ENCODE measurements at places on chromosomes 2 and 18.

DNA sequence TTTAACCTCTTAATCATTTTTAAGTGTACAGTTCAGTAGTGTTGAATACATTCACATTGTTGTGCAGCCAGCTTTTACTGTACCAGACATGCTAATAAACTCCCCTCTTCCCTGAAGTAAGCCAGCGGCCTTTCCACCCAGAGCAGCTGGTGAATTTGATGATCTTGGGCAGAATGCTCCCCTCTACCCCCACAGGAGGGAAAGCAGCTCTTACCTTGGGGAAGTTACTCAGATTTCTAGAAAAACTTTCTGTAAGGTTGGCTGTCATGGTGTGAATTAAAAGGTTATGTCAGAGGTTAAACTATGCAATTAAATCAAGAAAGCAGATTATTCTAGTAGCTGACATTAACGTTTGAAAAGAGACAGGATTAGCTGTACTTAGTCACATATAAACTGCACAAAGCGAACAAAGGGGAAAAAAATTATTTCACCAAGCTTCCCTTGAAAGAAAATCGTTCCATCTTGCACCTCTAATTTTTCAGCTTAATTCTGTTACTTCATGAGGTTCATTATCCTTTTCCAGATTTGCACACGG lies 398.5 kb upstream of the NRP2 start:
- no peak for DNase-seq

GRCh38 chr2:64350996-64351395 lies 103.0 kb upstream of the LGALSL start:
- DNase-seq = no peak

DNA sequence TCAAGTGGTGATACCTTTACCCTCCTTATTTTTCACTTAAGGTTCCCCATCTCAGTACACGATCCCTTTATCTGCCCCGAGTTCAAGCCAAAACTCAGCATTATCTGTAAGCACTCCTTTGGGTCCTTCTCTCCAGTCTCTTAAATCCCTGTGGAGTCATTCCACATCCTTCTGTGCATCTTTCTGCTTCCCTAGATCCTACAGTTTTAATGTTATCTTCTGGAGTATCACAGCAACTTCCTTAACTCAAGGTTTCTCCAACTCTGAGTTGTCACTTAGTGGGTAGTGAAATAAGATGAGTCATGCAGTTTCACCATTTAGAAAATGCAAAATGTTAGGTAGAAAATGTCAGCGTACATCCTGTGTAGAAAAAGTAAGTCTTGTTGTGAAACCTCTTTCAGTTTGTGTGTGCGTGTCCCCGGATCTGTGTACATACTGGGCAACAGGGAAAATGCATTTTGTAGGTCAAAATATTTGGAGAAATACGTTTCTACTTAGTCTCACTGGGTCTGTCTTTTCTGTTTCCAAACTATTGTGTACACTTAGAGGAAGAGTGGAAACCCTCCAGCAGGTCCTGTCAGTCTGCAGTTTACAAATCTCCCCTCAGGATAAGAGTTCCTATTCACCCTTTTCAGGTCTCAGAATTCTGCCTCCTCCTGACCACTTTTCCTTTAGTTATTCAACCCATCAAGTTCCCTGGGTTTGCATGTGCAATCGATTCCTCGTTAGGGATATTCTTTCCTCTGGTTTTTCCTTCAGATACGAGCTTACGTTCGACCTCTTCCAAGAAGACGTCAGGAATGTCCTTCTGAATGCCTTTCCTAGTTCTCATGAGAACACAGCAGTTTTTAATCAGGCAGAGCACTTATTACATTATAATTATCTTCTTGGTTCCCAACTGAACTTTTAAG lies 154.8 kb downstream of the TGIF1 start:
- peak; percentile 93 for DNase-seq

- DNase-seq = no peak
Measured at GRCh38 chr2:40115348-40115747, 336.3 kb upstream of the THUMPD2 start.

DNA sequence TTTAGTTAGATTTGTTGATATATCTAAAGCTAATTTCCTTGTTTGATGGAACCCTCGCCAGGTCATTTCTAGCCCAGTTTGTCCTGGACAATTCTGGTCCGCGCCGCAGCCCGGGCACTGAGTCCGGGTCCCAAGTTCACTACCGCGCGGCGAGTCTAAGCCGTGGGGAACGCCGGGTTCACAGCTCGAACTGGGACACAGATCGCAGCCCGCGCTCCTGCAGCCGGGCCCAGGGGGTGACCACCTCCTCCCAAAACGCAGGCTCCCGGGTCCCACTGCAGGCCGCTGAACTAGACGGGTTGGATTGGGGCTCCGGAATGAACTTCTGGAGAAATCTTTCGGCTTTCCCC lies 681 bp downstream of the ACADL start:
- DNase-seq = no peak

DNA sequence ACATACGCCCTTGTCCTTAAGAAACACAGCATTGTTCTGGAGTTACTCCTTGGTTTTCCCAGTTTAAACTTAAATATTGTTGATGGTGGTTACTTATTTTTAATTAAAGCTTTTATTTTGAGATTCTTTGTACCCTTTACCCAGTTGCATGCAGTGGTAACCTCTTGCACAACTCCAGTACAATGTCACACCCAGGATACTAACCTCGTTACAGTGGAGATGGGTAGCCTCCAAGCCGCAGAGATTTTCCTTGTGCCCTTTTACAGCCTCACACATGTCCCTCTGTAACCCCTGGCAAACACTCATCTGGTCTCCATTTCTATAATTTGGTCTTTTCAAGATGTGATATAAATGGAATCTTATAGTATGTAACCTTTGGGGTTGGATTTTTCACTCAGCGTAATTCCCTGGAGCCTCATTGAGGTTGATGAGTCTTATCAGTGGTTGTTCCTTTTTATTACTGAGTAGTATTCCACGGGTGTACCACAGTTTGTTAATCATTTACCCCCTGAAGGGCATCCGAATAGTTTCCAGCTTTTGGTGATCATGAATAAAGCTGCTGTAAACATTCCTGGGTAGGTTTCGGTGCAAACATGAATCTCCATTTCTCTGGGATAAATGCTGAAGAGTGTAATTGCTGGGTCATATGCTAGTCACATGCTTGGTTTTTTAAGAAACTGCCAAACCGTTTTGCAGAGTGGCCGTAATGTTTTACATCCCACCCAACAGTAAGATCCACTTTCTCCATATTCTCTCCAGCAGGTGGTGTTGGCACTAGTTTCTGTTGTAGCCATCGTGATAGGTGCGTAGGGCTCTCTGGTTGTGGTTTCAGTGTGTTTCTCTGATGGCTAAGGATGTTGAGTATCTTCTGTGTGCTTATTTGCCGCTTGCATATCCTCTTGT lies 68.6 kb downstream of the DGKD start:
- no peak for DNase-seq

DNA sequence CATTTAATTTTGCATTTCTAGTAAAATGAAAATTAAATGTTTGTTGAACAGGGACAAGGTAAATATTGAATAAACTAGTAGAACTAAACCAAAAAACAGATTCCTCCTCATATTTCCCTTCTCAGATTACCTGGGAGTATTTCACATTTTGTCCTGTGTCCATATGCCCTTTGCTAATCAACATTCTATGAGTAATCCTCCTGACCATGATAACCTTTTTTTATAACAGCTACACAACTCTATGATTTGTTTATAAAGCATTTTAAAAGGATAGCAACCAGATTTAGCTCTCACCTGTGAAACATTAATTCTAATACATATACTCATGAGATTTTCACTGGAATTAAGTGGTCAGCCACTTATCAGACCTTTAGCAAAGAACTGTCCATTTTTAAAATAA lies 7.1 kb upstream of the DSG2 start:
- no peak for DNase-seq

- DNase-seq = no peak
Measured at GRCh38 chr2:33312355-33312754, 164.1 kb upstream of the RASGRP3 start.

DNA sequence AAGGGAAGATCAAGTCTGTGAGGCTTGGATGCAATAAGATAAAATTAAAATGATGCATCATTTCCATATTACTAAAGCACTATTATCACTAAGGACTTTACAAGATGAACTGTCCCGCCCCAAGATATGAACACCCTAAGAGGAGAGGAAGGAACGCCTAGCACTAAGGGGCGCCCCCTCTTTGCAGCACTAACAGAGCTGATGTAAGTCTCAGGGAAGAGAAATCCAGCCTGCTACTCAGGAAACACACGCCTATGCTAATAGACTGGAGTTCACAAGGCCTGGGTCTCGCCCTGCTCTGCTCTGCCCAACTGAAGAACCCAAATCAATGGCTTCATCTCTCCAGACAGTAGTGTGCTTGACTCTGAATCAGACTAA lies 6.1 kb downstream of the INO80C start:
- peak; percentile 25 for DNase-seq

- no peak for DNase-seq
Measured at GRCh38 chr2:157364257-157364974, 38.8 kb upstream of the ERMN start.

DNA sequence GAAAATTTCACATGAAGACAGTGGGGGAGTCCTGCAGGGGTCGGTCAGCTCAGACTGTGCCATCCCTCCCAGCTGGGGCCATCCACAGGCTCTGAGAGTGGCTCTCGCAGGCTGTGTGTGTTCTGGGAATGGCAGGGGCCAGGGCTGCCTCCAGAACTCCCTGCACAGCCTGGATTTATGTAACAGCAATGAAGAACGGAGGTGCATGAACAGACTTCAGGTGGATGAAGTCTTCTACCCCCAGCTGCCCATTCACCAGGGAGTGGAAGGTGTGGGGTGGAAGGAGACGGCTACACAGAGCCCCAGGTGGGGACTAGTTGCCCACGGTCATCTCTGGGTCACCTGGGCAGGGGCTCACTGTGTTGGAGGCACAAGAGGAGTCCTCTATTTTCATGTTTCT lies 56.1 kb upstream of the HDAC4 start:
- no peak for DNase-seq

DNA sequence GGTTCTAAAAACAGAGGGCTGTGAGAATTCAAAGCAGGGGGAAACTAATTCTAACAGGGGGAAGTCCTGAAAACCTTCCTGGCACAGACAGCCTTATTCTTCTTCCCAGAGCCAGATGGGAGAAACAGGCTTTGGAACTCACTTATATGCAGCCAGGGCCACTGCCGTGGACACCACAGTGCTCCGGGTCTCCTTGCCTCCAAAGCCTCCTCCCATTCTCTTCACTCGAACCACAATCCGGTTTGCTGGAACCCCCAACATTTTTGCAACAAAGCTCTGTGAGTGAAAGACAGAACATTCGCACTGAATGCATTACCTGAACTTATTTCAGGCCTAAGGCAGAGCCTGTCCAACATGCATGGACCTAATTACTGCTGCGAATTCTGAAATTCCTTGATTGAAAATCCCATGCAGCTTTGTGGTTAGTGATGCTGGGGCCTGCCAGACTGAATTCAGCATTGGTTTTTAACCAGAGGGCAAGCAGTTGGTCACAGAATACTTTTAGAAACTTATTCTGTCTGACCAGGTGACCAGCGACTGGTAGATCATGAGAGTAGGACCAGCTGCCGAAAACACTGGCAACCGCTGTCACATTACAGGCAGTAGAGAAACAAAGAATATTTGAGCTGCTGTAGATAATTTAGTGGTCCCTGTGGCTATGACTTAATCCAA lies 48.6 kb downstream of the XDH start:
- no peak for DNase-seq

Measured in GF-D8 (cell line).